Posterior cingulate gyrus (tissue), 11 donors: ENCODE measurements at places on chromosomes 6 and 20.

DNA sequence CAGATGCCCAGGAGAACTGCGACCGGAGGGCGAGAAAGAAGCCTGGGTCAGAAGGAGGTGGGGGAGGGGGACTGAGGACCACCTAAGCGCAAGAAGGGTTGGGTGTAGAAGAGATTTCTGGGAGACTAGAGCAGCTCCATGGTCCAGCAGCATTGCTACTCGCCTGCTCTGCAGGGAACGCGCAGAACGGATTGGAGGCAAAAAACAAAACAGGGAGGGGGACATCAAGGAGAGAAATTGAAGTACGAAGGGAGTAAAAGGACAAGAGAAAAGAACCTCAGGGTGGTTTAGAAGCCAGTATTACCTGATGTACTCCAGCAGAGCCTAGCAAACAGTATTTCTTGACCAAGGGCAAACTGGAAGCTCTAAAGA lies 537 bp upstream of the GABBR1 start:
- no peak for DNase-seq

DNA sequence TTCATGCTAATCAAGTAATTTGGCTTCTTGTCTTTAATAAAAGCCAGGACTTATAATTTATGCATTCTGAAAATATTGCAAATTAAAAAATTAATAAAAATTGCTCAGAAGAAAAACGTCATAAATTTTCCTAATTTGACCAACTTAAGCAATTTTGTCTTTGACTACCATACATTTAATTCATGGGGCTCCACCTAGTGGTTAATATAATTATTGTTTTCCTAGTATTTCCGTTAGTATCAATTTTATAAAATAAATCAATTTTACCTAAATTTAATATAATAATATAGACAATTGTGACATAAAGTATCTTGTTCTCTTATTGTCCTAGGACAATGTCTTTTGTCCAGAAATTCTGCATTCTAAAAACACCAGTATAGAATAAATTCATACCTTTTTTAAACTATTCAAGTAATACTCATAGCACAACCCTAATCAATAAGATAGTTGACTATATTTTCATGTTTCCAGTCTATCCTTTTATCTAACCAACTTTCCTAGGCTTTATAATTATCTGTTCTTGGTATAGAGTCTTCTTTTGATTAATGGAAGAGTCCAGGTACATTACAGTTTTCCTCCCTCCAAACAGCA lies 319.9 kb downstream of the TRDN start:
- no peak for DNase-seq

DNA sequence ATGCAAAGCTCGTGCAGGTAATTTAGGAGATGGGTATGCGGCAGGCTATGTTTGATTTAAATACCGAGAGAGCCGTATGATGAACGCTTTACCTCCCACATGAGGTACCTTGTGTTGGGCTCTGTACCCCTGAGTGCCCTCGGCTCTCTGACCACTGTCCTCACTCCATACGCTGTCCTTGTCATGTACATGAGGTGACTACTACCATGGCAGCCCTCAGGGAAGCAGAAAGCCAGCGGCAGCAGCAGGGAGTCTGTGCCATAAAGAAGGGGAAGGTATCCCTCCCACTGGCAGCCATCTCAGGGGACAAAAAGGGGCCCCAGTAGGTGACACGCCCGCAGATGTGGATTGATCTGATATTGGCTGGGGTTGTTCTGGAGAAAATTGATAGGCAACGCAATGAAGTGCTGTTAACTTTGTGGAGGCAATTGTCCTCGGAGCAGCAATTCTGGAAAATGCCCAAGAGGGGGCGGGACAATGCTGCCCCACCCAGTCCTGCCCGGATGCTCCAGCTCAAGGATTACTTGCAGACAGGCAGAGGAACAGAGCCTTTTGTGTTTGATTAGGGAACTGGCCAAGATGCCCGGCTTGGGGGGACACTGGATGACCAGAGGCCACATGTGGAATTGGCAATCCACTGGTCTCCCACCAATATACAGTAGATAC lies 38.0 kb upstream of the HSF2 start:
- no peak for DNase-seq

GRCh38 chr6:26414281-26414680 lies 12.2 kb downstream of the BTN3A1 start:
- no peak for DNase-seq

DNA sequence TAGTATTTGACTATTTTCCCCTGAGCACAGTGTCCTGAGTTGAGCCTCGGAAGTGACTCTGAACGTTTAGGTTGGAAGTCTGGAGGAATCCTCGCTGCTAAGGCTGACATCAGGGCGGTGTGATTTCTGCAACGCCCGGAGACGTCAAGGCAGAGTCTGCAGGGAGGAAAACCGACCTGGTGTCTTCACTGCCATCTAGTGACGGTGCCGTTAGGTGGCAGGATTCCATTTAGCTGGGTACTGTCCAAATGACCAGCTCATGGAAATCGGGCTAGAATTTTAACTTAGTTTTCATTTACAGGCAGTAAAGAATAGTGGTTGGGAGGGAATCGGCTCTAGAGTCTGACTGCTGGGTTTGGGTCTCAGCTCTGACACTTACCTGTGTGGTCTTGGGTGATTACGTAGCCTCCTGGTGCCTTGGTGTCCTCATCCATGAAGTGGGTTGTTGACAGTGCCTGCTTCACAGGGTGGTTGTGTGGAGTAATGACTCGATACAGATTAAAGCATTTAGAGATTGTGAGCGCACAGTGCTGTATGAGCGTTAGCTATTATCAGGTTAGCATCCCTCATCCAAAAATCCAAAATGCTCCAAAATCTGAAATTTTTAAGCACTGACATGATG lies 35.0 kb downstream of the FOXF2 start:
- peak; percentile 31 for DNase-seq

DNA sequence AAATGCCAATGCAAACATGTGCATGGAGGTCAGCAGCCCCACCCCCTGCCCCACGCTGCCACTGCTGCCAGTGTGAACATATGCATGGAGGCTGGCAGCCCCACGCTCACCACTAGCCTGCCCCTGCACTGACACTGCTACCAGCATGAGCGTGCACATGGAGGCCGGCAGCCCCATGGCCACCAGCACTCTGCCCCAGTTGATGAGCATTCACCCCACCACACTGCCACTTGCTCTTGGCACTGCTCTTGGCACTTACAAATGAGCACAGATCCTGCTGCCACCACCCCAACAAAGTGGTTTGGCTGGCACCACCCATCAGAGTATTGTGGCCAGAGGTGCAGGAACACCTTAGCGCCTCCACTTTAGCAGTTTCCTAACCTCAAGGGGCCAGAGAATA lies 174.1 kb downstream of the KHDC1L start:
- DNase-seq, result no peak

DNA sequence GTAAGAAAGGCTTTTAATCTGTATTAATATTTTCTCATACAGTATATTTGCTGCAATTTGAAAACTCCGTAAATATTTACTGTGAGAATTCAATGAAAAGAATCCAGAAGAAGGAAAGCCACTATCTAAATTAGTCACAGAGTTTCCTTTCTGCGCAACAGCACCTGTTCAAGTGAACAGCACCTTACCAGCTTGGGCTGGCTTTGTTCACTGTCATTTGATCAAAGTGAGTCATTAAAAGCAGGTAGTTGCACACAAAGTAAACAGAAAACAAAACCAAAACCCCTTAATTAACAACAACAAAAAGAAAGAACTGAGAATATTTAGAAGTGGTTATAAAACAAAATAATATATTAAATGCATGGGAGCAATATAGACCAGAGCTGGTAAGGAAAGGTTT lies 12.8 kb downstream of the SMLR1 start:
- no peak for DNase-seq
